ENCODE measurements at places on chromosomes 7 and 10.

DNA sequence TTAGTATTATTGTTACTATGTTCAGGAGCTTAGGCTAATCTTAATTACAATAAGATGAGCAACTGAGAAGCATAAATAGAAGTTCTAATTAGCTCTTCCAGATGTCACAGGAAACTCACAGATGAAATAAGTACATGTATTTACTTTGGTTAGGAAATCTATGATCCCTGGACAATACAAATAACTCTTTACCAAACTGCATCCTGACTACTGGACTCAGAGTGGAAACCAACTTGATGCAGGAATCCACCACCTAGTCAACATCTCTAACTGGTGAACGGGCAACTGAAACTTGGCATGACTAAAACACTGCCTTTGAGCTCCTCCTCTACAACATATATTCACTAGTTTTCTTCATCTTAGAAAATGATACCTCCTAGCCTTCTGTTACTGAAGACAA lies 193.2 kb downstream of the AGMO start:
- DNase-seq = no peak

DNA sequence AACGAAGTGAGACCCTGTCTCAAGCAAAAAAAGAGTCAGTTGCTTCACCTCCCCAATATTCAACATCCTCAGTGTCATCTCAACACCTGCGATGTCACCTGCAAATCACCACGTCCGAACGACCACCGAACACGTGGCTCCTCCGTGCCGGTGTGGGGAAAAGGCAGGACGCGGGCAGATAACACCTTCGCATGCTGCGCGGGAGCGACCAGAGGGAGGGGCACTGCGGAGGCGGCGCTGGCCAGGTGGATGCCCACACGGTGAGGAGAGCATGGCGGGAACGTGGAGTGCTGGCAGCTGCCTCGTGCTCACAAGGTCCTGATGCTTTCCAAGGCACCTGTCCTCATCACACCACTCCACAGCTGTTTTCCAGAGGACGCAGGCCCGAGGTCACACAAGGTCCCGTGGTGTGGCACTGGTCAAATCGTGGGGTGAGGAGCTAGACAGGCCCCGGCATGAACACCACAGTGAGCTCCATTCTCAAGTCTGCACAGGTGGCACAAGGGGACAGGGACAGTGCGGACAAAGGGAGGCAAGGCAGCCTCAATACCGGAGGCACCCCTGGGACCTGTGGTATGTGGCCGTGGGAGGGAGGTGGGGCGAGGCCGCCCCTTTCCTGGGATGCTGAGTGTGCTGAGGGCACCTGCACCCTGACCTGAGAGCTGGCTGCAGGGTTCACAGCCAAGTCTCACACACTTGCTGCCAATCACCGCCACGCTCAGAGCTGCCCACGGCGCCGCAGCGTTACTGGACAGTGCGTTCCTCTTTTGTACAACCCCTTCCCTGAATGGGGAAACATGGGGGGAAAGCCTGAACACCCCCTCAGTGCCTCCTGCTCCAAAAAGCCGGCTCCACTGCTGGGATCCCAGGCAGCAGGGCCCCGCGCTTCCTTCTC lies 13.0 kb downstream of the TUBGCP2 start:
- DNase-seq = no peak

DNA sequence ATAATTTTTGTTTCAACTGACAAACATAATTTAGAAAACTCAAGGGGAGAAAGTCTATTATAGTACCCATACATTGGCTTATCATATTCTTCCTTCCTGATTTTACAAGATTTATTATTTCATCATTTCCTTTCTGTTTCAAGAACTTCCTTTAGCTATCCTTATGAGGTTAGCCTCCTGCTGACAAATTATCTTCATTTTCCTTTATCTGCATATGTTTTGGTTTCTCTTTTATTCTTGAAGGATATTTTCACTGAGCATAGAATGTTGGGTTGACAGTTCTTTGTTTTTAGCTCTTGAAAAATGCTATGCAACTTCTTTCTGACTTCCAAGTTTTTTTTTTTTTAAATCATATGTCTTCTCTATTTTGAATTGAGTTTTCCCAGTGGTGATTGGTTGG lies 21.3 kb upstream of the TCERG1L start:
- no peak for DNase-seq

DNA sequence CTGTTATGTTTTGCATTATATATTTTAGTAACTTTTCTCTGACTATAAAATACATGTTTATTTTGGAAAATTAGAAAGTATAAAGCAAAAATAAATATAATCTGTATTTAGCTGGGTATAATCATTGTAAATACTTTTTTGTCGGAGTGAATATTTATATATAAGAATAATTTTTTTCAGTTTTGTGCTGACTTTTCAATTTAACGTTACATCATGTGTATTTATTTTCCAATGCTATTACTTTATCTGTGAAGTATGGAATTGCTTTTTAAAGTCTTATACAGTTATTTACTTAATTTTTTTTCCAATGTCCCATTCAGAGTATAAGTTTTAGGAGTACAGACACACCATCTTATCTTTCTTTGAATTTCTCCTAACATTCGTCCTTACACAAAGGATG lies 15.2 kb downstream of the AP3M1 start:
- no peak for DNase-seq

Data from RWPE2 (cell line).